AG04449 (cell line): ENCODE measurements at places on chromosomes 7 and 10.
A peak's percentile ranks its signal among the peaks of the same experiment; 100 is the strongest.

- no peak for DNase-seq
These were observed 57.3 kb upstream of the APBB1IP start for GRCh38 chr10:26380815-26381214.

- DNase-seq, result no peak
These were observed 21.6 kb downstream of the DNTT start for GRCh38 chr10:96325719-96326373.

- no peak for DNase-seq
These were observed 163.7 kb upstream of the CELF2 start for GRCh38 chr10:10853954-10854353.

DNA sequence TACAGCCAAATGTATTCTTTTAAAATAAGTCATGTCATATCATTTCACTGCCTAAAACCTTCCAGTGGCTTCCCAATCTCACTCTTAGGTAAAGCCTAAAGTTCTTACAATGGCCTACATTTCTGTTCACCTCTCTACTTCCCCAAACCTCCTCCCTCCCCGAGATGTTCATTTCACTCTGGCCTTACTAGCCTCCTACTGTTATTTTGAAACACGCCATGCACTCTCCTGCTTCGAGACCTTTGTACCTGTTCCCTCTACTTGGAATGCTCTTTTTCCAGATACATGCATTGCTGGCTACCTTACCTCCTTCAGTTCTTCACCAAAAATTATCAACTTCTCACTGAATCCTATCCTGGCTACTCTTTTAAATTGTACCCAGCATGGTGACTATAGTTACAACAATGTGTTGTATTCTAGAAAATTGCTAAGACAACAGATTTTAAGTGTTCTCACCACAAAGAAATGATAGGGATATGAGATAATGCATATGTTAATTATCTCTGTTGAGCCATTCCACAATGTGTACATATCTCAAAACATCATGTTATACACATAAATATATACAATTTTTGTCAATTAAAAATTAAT lies 50.6 kb upstream of the STRIP2 start:
- DNase-seq, result no peak

DNA sequence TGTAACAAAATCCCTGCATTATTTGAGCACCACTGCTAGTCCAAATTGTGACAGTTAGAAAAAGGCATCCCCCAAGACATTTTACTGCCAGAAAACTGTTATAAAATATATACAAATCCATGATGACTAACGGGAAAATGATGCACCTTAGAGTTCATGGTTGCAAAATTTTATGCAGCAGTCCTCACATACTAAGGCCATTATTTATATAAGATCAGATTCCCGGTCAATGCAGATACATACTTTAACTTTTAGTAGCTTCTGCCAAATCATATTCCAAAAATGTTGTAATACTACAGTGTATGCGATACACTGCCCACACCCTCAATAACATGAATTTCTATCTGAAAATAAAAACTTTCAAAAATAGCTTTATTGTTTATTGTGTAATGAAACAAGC lies 239.9 kb upstream of the ZNF32 start:
- peak; percentile 75 for DNase-seq

DNA sequence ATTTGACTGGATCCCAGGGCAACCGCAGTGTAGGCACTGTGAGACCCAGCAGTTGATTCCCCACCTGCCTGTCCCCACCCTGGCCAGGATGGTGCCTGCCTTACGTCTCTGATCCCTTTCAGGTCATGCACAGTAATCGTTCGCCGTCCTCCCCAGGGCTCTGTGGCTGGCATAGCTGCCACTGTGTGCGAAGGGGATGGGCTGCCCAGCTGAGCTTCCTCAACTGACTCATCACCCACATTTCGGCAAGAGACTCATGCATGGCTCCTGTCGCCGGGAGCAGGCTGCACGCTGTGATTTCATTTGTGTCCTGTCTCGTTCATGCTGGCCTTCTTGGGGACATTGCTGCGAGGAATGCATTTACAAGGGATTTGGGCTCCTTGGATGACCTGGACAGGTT lies 252.4 kb downstream of the KLF6 start:
- no peak for DNase-seq

- no peak for DNase-seq
These were observed 1.3 kb downstream of the ITPRIP start for GRCh38 chr10:104336821-104337467.

- DNase-seq, result peak; percentile 84
These were observed 14.3 kb downstream of the JAZF1 start for GRCh38 chr7:28165961-28166955.

DNA sequence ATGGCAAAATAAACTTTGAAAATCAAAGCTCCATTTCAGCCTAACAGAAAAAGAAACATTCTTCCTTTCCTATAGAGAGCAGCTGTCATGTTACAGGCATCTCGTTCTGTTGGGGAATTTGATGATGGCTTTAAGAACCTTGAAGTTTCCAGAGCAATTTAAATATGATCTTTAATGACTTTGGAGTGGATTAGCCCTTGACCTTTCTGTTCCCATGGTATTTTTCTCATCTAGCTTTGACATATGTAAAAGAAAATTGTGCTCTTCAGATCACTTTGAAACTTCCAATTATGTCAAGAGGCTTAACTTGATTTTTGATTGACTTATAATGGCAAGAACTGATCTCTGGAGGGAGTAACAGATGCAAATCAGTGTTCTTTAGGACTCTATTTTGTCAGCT lies 157.6 kb upstream of the SEMA3E start:
- DNase-seq, result no peak

DNA sequence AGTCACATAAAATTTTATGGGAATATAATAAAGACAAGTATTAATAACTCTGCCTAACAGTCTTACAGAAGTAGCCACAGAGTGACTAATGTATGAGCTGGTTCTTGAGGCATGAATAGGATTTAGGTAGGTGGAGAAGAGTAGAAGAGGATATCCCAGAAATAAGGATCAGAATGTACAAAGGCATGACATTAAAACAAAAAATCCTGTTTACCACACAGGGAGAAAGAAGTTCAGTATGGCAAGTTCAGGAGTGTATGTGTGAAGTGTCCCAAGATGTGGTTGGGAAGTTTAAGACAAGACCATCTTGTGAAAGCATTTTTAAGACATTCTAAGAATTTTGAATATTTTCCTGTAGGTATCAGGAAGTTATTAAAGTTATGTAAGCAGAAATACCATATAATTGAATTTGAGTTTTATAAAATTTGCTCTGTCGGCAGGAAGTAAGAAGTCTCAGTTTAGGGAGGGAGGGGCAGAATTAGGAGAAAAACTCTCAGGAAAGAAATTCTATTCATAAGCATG lies 64.7 kb upstream of the CAV2 start:
- DNase-seq, result peak; percentile 90

- no peak for DNase-seq
These were observed 7.9 kb downstream of the MALSU1 start for GRCh38 chr7:23306936-23307521.

- DNase-seq, result no peak
These were observed 51.9 kb downstream of the LAMB4 start for GRCh38 chr7:108078211-108078673.

GRCh38 chr7:101527844-101528667 lies 101.0 kb downstream of the MYL10 start:
- DNase-seq, result no peak

DNA sequence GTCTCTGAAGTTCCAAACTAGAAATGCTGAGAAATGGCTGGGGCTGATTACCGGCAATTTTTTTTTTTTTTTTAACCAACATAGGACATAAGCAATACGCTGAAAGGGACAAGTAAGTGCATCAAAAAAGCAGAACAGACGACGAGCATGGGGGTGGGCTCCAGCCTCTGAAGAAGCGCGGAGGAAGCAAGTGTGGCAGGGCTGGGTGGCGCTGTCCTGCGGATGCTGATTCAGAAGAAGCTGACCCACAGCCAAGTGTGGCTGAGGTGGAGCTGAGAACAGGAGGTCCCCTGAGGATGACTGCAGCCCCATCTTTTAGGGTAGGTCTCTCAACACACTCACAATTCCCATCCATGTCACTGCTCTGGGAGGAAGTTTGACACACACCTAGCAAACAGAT lies 65.6 kb downstream of the CTBP2 start:
- no peak for DNase-seq

DNA sequence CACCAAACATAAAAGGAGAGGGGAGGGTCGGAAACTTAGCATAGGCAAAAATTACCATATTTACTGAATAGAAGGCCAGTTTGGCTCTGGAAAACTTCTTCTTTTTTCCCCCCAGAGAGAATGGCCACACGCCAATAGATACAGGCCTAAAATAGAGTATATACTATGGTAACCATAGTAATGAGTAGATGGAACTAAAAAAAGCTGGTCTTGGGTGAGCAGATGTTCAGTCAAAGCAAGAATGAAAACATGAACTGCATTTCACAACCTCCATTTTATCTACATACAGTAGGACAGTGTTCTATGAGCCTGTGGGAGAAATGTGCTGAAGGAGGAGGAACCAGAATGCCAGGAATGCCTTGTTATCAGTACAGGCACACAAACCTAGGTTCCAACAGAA lies 141.7 kb upstream of the SEMA3A start:
- DNase-seq, result peak; percentile 76

- no peak for DNase-seq
These were observed 64.1 kb downstream of the ABLIM1 start for GRCh38 chr10:114593816-114594468.

DNA sequence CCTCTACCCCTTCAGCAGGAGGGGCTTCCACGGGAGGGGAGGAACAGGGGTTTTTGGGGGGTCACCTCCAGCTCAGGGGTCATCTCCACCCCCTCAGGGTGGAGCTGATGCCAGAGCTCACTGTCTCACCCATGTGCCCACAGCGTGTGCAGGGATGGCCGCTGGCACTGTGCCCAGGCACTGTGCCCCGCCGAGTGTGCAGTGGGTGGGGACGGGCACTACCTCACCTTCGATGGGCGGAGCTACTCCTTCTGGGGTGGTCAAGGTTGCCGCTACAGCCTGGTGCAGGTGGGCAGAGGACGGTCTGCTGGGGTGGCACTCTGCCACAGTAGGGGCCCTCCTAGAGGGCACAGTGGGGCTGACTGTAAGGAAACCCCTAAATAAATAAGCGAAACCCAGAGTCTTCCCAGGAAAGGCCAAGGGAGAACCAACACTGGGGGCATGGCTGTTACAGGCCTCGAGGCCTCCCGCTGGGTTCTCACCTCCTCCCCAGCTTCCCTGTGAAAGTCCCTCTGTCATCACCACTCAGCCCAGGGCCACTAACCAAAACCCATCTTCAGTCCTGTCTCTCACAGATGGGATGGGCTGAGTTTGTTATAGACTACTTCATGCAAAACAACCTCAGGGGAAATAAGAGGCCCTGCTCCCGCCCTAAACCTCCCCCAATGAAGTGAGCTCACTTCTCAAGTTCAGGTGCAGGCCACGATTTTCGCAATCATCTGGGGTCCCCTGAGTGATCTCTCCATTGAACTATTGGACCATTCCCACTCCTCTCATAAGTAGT lies 7.4 kb upstream of the ZNF467 start:
- DNase-seq, result no peak

DNA sequence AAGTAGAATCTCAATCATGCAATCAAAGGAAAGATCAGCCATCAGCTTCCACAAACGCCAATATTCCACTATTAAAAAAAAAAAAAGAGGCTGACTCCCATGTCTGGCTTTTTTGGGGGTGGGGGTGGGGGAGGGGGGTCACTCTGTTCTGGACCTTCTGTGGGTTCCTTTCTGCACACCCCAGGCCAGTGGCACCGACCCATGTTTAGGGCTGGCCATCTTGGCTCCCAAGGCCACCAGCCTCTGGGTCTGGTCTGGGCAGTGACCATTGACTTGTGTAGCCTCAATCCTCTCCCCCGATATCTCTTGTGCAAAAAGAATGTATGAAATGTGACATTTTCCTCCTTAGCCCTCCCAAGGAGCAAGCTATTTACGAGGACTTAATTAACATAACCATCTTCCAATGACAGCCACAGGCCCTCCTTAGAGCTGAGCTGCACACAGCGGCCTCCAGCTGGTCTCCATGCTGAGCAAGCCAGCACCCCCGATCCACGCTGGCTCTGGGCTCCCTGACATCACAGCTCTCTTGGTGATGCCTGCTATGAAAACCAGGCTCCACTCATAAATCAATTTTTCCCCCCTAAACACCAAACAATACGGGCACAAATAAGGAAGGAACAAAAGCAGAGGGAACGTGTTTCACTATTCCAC lies 100.1 kb downstream of the ZRANB1 start:
- DNase-seq, result no peak

DNA sequence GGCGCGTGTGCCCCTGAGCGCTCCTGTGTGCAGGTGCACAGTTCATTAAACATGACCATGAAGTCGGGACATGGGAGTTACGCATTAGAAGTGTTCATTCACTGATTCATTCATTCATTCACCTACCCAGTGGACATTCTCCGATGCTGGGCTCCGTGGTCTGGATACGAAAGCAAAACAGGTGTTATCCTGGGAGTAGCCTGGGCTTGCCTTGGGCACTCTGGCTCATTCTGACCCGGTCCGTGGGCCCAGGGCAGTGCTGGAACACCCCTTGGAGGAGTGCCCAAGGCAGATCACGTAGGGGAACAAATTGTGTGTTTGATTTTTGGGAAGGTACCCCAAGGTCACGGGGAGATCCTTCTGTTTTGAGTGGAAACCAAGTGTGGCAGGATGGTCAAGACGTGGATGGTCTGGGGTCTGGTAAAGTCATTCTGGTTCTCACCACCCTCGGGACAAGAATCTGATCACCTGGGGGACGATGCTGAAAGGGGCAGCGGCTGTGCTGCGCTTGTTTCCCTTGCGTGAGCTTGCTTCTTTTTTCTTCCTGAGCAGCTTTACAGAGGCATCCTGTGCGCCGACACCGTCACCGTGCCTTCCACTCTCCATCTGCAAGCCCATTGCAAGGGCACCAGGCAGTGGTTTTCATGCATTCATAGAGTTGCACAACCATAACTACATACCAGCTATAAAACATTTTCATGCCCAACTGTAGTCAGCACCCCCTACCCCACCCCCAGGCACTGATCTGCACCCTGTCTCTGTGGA lies 10.1 kb downstream of the ELFN1 start:
- DNase-seq, result no peak

GRCh38 chr7:35781200-35781701 lies 19.6 kb upstream of the SEPTIN7 start:
- no peak for DNase-seq

DNA sequence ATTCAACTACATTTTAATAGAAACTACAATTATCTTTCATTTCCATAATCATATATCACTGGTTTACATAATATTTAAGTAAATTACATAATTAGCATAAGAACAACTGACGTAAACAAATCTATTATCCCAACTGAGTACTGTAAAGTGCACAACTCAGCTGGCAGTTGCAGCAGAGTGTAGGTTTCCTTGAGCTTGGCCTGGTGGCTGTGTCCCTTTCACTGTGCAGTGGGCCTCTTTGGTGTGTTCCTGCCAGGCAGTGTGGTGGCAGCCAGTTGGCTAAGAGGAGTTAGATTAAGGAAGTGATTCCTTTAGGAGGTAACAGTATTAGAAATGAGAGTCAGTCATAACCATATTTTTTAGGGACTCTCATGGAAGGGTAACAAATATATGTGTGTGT lies 7.0 kb downstream of the NRG3 start:
- DNase-seq, result no peak

DNA sequence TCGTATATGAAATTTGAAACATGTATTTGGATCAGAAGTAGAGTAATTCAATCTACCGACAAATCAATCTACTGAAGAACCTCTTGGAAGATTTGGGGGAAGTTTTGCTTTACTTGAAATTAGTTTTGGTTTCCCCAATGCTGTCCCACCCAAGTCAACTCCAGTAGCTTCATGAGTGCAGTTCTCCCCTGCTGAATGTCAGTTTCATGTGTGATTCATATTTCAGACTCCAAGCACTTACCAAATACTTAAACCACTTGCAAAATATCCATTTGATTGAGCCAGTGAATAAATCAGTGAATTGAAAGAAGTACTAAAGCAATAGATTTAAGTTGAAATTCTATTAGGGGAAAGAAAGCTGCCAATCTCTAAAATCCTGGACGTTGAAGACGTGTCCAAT lies 9.3 kb downstream of the CALML5 start:
- no peak for DNase-seq
